ENCODE measurements at places on chromosomes 12 and 14. TPM values are rescaled to one million over a fixed set of nuclear protein-coding genes. Genes with fewer than 3 reads are reported as not detected.

AKAP3 gene
- total RNA-seq = 2.1 TPM

RSRC2 gene
- 127 TPM for total RNA-seq

TEX52 gene
- total RNA-seq = not detected

TMEM117 gene
- total RNA-seq = 2.1 TPM

Measured in activated naive CD4-positive, alpha-beta T cell treated with anti-CD3 and anti-CD28 coated beads for 36 hours (primary cell).